ENCODE measurements at places on chromosomes 7 and 10. TPM values are rescaled to one million over a fixed set of nuclear protein-coding genes. Genes with fewer than 3 reads are reported as not detected.

DNAH11 gene
- polyA plus RNA-seq: not detected

- H3K4me3 ChIP-seq: no peak overlapping the region
- H3K27ac ChIP-seq: no peak overlapping the region
- H3K27me3 ChIP-seq: no peaks in the 10 kb centered on the region
These were observed 126.8 kb upstream of the AMPH start for GRCh38 chr7:38757931-38758330.

UCMA gene
- not detected for polyA plus RNA-seq

DNA sequence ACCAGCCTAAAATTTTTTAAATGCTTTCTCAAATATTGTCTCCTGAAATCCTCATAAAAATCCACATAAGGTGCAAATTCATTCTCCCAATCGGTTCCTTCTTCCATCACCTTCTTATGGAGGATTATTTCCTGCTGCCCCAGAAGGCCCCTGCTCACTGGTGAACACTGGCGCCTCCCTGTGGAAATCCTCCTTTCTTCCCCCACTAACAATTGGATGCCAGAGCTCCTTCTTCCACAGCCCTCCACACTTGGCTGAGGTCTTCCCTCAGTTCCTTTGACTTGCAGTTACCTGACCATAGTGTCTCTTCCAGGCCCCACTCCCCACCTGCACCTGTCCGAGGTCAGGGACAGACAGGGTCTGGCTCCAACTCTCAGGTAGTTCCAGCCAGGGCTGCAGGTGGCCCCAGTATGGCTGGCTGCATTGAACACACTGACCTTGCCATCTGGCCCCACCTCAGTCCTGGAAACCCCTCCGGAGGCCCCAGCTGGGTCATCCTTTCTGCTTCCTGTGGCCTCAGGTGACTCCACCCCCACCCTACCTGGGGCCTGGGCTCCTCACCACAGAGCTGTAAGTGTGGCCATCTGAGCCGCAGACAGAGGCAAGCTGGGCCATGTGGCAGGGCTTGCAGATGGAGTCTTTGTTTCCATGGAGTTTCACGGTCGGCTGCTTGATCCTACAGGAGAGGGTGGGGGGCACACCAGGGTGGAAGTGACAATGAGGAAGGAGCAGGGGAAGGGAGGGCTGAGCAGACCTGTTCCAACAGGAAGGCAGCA, 18.4 kb downstream of the SPOCK2 start:
- no peak overlapping the region for H3K4me3 ChIP-seq
- DNase-seq: no peak
- H3K27ac ChIP-seq: no peak overlapping the region
- H3K36me3 ChIP-seq: no peaks in the 10 kb centered on the region
- no peaks in the 10 kb centered on the region for H3K27me3 ChIP-seq

GRID1 gene
- polyA plus RNA-seq: not detected

LRRC18 gene
- polyA plus RNA-seq: not detected

Measured in CD14-positive monocyte (primary cell).